ENCODE measurements at places on chromosomes 13 and 19.

DNA sequence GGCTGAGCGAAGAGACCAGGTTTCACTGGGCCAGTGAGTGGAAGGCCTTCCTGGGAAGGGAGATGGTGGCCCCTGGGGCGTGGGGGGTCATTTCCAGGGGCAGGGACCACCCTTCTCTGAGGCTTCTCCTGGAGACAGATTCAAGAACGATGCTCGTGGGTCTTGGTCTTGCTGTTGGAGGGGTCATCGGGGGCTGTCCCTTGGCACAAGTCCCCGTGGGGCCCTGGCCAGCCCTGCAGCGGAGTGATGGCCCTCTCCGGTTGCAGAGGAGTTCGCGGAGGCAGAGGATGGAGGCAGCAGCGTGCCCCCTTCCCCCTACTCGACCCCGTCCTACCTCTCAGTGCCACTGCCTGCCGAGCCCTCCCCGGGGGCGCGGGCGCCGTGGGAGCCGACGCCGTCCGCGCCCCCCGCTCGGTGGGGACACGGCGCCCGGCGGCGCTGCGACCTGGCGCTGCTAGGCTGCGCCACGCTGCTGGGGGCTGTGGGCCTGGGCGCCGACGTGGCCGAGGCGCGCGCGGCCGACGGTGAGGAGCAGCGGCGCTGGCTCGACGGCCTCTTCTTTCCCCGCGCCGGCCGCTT lies 4.8 kb downstream of the TTC9B start:
- no peak for DNase-seq

DNA sequence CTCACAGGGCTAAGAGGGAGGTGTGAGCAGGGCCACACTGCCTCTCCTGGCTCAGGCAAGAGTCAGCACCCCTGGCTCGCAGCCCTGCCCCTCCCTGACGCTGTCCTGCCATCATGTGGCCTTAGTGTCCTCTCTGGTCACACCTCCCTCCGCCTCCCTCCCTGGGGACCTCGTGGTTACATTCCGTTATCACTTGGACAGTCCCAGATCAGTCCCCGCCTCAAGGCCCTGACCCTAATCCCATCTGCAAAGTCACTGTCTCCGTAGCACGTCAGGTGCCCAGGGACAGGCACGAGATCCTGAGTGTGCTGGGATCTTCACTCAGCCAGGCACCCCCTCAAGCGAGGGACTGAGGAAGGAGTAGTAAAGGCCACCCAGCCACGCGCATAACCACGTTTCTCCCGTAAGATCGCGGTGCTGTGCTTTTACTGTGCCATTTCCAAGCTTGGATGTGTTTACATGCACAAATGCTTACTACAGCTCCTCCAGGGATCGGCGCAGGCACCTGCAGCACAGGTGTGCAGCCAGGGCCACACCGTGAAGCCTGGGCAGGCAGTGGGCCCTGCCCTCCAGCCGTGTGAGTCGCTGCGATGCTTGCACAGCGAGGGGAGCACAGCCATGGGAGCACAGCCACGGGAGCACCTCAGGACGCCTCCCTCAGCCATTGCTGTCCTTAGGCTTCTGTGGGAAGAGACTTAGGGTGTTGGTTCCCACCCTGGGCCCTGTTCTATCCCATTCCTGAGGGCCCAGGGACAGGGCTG lies 10.7 kb upstream of the TMEM255B start:
- DNase-seq = peak; percentile 55

- peak; percentile 75 for DNase-seq
These were observed 315.7 kb downstream of the FGF9 start for GRCh38 chr13:21986602-21987001.

DNA sequence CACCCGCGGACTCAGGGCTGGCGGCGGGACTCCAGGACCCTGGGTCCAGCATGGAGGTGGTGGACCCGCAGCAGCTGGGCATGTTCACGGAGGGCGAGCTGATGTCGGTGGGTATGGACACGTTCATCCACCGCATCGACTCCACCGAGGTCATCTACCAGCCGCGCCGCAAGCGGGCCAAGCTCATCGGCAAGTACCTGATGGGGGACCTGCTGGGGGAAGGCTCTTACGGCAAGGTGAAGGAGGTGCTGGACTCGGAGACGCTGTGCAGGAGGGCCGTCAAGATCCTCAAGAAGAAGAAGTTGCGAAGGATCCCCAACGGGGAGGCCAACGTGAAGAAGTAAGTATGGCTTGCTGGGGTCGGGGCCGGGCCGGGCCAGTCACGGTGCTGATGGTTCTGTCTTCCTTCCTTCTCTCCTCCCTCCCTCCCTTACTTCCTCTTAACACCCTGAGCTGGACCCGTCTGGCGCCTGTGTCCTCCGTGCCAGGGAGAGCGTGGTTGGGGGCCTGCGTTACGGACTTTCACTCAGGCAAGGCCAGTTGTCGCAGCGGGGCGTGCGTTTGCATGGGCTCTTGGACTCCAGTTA lies 1.4 kb downstream of the STK11 start:
- DNase-seq = no peak

DNA sequence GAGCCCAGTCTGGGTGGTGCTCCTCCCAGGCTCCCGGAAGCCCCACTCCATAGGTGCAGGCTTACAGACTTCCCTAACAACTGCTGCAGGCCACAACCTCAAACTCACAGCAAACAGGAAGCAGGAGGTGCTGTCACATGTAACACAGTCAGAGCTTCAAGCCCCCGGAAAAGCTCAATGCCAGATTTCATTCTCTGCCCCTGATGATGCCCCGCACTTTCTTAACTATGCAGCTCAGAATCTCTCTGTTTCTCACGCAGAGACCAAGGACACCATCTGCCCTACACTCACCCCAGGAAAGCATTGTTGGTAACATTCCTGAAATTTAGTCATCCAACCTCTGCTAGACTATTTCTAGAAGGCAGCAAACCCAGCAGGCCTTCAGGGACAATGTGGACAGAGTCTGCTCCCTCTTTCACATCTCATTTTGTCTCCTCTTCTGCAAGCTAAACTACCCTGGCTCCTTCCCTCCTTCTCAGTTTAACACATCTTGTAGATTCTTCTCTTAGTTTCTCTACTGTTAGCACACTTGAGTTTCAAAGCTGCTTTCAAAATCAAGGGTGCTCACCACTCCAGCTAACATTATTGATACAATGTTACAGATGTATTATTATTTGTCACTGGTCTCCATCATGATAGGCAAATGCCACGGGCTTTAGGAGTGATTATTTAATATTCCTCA lies 162.5 kb downstream of the KCTD12 start:
- peak; percentile 15 for DNase-seq

- no peak for DNase-seq
These were observed 41.4 kb upstream of the TEX29 start for GRCh38 chr13:111278743-111279652.

DNA sequence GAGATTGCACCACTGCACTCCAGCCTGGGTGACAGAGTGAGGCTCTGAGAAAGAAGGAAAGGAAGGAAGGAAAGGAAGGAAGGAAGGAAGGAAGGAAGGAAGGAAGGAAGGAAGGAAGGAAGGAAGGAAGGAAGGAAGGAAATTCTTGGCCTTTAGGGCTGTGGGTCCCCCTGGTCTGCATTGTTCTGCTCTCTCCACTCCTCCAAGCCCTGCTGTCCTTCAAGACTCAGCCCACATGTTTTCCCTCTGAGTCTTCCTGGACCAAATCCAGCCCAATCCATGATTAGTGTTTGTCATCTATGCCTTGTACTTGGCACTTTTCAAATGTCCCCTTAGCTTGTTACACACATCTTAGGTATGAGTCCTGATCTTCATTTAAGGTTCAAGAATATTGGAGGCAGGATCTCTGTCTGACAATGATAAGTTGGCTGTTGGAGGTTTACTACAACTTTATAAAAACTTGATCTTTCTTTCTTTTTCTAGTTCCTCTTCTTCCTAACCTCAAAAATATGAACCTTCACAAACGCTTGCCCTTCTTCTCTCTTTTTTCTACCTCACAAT lies 48.8 kb upstream of the INTS6 start:
- no peak for DNase-seq

GRCh38 chr13:109093998-109094397 lies 464.6 kb downstream of the MYO16 start:
- DNase-seq = no peak

GRCh38 chr13:110597041-110597689 lies 18.2 kb upstream of the NAXD start:
- no peak for DNase-seq

GRCh38 chr13:100275746-100276145 lies 186.9 kb downstream of the PCCA start:
- DNase-seq = no peak

DNA sequence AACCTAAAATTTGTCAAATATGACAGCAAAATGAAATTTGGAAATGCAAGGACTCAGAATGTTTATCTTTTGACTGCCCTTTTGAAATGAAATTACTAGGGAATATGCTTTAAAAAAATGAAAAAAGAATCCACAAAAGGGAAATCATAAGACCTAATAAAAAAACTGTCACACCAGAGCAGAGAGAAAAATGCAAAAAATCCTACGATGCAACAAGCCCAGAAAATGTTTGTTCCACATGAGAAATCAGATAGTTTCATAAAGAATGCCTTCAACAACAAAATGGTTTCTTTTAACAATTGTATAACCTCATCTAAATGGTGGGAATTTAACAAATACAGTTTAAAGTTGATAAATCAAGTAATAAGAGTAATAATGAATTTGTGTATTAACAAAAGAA lies 8.0 kb downstream of the LPAR6 start:
- DNase-seq = no peak

DNA sequence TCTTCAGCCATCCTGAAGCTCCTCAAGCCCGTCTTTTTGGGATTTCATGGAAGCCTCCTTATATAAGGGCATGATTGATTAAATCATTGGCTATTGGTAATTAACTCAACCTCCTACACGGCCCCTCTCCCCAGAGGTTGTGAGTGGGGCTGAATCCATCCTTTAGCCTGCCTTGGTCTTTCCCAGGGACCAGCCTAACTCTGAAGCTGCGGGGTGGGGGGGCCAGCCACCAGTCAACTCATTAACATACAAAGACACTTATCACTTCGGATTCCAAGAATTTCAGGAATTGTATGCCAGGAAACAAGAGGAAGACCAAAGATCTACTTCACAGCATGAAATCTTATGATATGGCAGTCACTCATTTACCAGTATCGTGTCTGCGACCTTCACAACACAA lies 9.9 kb downstream of the COL4A1 start:
- no peak for DNase-seq

- no peak for DNase-seq
These were observed 11.6 kb upstream of the RASA3 start for GRCh38 chr13:114143806-114144605.

GRCh38 chr13:27188239-27188638 lies 16.6 kb upstream of the USP12 start:
- no peak for DNase-seq

DNA sequence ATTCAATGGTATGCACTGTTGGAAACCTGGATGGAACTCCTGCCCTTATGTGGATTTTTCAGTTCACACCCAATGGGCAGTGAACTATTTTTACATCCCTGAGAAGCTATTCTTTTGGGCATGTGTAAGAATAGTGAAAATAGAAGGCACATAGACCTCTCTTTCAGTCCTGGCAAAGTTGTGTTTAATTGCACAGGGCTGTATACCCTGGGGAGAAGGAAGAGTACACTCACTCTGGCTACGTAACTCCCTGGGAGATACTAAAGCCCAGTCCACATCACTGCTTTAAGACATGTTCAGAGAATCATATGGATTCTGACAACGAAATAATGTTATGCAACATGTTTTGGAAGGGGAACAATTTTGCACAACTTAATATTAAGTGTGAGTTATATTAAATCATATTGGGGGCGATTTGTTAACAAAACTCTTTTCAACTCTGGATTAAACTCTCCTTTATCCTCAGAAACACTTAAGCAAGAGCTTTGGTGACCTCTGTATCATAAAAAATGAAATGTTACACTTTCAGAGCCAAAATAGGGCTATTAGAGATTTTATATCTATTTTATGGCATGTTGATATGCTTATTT lies 166.1 kb downstream of the DCT start:
- DNase-seq = no peak

DNA sequence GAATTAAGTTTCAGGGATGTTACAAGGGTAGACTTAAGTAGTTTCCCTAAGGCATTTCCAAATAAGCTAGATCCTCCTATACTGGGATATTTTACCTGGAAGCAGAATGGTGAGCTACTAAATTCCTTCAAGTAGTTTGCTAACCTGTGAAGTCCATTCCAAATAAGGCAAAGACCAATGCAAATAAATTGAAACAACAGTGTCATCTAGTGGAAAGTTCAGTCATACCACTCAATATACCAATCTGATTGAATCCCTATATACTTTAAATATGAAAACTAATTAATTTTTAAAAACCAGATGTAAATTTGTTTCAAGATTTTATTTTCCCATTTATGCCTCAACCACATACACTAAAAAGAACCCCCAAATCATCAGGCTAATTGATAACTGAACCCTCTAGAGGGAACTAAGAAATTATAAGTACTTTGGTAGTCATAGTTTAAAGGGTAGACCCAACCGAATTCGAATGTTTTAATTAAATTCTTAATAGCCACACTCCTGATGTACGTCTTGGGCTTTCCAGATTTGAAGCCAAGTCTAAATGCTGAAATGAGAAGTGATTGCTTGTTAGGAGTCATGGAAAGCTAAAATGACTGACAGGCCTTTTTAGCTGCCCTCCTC lies 223.7 kb downstream of the TBC1D4 start:
- DNase-seq = no peak

GRCh38 chr19:58543826-58544590 lies at the start of gene TRIM28:
Gene TRIM28 (plus strand): TSS chr19:58544064. CDS start chr19:58544758, 694 bp downstream.
- DNase-seq = peak; percentile 98

- no peak for DNase-seq
These were observed 357.2 kb upstream of the ZNF507 start for GRCh38 chr19:31988256-31988655.

- peak; percentile 18 for DNase-seq
These were observed 608 bp downstream of the CNN2 start for GRCh38 chr19:1026783-1027649.

GRCh38 chr19:47475465-47475864 lies 3.8 kb upstream of the SLC8A2 start:
- DNase-seq = no peak

GRCh38 chr13:26498656-26499601 lies 58.6 kb upstream of the WASF3 start:
- DNase-seq = no peak

GRCh38 chr13:112325142-112325808 lies 50.9 kb upstream of the SPACA7 start:
- no peak for DNase-seq

- DNase-seq = no peak
These were observed 6.8 kb upstream of the BCAT2 start for GRCh38 chr19:48817585-48818124.

- DNase-seq = no peak
These were observed 7.5 kb upstream of the EPN1 start for GRCh38 chr19:55667511-55667910.

GRCh38 chr13:66563076-66563475 lies 667.1 kb downstream of the PCDH9 start:
- no peak for DNase-seq

DNA sequence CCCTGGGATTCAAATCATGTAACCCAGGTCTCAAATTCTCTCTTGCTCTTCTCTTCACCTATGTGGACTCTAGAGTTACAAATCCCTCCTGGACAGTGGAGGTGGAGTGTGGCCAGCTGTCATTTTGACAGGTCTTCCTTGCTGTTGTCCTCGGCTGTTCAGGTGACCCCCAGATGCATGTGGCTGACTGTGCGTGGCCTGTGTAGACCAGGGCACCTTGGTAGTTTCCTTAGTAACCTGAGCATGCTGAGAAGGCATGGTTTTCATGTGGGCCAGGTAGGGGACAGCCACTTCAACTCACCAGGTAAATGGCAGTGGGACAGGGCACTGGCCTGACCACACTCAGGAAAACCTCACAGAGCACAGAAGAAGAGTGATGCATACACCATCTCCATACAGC lies 155.0 kb upstream of the TSHZ3 start:
- no peak for DNase-seq

GRCh38 chr13:46621133-46621532 lies 68.2 kb downstream of the LRCH1 start:
- no peak for DNase-seq
